ENCODE measurements at places on chromosomes 3 and 15.

- no peak for DNase-seq
Measured at GRCh38 chr15:66290518-66290917, 2.9 kb upstream of the DIS3L start.

DNA sequence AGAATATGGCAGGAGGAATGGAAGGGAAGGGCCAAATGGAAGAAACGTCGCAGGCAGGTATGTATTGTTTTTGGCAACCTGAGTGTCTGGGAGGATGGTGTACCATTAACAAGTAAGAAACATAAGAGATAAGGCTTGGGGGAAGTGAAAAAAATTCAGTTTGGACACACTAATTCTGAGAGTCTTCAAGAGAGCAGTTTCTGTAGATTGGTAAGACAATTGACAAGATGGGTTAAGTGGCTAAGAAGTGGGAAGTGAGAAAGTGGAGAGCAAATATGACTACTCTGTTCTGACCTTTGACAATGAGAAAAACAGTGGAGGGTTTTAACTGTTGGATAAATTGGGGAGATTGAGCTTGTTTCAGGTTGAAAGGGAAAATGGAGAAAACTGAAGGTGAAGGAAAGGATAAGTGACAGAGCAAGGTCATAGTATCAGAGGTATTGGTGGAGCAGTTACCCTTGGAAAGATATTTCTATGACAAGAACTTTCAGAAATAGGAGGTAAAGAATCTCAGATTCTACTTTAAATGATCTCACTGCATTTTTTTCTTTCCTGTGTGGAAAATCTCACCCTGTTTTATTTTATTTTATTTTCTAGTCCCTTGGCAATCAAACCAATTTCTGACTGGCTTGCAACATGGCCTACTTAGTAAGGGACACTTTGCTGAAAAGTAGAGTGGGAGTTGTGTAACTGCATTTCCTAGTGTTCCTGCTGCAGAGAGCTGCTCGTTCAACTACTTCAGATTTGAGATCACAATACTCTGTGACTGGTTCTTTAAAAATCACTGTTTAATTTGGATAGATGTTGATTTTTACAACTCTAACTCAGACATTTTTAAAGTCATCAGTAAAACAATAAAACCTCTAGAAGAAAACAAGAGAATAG, 23.1 kb upstream of the GABPB1 start:
- no peak for DNase-seq

DNA sequence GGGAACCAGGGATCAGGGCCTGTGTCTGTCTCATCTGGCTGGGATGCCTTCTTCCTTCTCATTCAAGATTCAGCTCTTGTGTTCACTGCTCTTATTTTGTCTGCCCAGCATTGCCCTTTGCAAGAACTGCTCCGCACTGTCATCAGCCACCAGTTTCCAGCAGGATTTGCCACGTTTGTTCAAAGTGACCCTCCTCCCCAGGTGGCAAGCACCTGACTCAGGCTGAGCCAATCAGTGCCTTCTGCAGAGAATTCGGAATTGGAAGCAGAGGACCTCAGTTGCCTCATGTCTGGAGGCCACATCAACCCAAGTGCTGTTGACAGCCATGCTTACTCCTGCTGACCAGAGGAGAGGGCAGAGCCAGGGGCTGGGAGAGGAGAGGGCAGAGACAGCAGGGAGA, 124.5 kb downstream of the SMAD6 start:
- DNase-seq, result no peak

DNA sequence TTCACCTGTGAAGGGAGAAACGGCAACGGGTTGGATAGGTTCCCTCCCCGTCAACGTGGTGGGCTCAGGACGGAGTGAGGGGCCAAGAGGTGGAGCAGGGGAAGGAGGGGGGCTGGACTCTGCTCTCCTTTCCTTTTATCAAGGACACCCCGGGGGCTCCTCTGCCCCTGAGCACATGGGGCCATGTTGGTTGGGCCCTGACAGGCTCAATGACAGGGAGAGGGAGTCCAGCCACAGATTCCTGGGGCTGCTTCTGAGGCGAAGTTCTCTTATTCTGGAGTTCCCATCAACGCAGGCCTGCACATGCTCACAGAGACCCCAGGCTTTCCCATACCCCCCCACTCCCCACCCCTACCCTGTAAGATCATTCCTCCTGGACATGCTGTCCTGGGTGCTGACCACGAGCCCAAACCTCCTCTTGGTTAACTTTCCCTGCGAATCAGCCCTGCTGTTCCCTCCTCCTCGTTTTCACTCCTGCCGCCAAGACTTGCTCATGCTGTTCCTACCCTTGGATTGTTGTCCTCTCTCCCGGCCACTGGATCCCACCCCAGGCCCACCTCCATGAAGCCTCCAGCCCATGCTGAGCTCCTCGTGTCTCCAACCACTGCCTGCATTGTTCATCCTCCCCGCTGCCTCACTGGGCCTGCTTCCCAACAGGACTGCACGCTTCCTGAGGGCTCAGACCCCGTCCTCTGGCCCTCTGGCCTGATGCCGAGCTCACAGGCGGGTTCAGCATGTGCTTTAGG, 61.2 kb downstream of the SENP2 start:
- no peak for DNase-seq

GRCh38 chr3:132926098-132926497, 112.1 kb upstream of the TMEM108 start:
- no peak for DNase-seq

DNA sequence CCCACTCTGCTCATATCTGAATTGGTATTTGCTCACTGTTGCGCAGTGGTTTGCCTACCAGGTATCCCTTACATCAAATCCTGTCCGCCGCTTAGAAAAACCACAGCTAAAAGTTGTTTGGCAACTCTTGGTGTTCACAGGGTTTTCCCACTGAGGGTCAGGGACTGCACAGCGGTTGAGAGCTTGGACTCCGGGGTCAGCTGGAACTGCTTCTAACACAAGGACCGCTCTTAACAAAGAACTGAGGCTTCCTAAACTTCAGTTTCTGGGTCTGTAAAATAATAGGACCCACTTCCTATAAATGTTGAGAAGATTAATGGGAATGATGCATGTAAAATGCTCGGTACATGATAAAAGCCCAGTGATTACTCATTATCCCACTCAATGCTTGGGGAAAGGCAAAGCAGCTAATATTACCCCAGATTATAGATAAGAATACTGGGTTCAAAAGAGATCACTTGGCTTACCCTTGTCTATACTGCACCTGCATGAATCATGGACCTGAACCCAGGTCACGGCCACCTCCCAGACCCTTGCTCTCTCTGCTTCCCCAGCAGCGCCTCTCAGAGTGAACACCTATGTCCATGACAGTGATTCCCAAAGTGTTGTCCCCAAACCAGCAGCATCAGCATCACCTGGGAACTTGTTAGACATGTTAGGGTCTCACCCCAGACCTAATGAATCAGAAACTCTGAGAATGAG, 36.1 kb downstream of the LIPC start:
- no peak for DNase-seq

GRCh38 chr15:53251996-53252395, 461.9 kb upstream of the ONECUT1 start:
- DNase-seq, result no peak

GRCh38 chr15:67458331-67459029, 62.5 kb upstream of the C15orf61 start:
- no peak for DNase-seq

DNA sequence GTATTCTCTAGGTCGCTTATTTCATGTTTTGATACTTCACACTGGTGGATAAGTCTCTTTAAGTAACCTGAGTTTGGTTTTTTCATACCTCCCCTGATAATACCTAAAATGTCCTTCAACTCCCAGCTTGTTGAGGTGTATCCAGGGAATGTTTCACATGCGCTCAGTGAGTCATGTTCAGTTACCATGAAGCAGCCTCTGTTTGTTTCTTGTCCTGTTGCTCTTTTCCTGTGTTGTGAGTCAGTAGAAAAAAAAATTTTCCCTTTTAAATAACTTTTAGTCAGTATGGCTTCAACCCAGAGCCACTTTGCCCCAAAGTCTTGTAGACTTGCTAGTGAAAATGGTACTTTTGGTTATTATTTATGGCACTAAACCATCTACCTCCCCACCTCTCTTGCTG, 278.4 kb upstream of the ZPLD1 start:
- no peak for DNase-seq

GRCh38 chr3:87973906-87974305, 84.9 kb downstream of the CGGBP1 start:
- DNase-seq, result no peak

DNA sequence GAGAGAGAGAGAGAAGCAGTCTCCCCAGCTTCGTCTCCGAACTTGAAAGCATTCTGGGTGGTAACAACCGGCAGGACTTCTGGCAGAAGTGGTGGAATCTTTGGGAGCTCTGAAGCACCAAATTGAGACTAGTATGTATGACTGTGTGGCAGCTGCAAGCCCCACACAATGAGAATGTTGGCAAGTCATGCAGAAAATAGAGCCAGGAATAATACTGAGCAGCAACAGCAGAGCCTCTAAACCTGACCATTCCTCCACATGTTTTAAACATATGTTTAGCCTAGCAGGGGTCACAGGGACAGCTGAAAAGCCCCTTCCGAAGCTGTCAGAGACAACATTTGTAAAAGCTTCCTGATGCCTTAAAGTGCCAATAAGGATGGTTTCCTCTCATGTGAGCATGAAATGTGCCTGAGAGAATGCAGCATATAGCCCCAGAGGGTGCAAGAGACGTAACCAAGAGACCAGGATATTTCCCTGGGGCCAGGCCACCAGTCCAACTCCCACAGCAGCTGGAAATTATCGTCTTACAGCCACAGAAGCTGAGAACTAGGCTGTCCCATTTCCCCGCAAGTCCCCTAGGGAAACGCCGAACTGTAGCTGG, 178.6 kb upstream of the CCDC54 start:
- DNase-seq, result no peak

- DNase-seq, result no peak
Measured at GRCh38 chr3:71934520-71935270, 149.7 kb upstream of the PROK2 start.

DNA sequence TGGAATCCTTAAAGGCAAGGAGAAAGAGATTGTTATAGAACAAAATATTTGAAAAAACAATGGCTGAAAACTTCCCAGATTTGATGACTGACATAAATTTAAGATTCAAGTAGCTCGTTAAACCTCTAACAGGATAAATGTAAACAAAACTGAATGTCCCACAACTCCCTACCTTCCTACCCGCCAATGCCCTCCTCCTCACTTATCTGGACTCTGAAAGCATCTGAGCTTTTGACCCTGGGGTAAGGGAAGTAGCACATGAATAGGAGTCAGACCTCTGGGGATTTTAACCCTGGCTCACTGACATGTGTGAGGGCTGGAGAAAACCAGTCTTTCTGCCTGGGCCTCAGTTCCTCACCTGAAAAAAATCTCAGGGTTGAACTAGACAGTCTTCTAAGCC, 26.9 kb downstream of the CYP19A1 start:
- no peak for DNase-seq

- DNase-seq, result peak; percentile 78
Measured at GRCh38 chr15:66923438-66923881, 141.9 kb upstream of the SMAD3 start.

DNA sequence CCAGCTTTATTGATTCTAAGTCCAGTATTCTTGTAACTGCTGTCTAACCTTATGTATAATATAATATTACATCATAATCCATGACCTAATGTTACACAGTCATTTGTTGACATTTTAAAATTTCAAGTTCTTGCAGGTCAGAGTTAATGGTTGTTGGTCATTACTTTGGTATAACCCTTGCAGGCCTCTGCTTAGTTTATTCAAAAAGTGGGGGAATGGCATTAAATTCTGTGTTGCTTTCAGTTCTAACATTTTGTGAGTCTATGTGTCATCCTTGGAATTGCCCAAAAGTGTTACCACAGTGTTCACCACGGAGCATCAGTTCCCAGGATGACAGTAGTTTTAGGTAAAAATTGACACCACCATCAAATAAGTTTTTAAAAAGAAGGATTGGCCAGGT, 174.8 kb upstream of the BCL6 start:
- no peak for DNase-seq

GRCh38 chr3:166688665-166689064, 691.4 kb downstream of the ZBBX start:
- no peak for DNase-seq

- no peak for DNase-seq
Measured at GRCh38 chr3:56833022-56833421, 31.3 kb upstream of the ARHGEF3 start.

DNA sequence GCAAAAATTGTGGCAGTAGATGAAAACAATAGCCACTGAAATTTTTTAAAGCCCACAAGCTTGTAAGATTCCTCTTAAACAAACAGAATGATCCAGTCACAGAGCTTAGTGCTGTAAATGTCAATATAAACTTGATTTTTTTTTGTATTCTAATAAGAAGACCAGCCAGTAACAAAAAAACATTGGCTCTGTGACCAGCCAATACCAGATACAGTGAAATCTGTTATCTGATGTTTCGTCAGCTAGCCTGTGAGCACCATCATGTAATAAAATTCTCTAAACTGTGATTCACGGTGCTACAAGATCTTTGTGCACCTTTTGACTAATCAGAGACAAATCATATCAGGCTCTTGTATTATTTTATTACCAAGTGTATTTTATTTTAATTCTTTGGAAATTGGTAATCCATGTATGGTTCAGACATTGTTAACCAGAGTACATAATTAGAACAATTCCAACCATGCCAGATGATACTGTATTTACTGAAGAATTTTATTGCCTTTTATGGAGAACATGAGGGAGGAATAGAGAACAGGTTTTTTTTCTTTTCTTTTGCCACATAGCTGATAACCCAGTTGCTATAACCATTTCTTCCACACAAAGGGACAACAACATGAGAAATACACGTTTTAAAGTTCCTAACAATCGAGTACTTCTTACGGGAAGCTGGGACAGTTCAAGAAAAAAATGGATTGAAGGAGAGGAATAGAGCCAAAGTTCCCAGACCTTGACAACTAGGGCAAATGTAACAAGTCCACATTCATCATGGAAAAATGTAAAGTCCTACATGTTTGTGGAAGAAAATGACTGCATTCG, 71.9 kb downstream of the FILIP1L start:
- no peak for DNase-seq

- peak; percentile 68 for DNase-seq
Measured at GRCh38 chr3:97719156-97719821, 45.3 kb upstream of the ARL6 start.

DNA sequence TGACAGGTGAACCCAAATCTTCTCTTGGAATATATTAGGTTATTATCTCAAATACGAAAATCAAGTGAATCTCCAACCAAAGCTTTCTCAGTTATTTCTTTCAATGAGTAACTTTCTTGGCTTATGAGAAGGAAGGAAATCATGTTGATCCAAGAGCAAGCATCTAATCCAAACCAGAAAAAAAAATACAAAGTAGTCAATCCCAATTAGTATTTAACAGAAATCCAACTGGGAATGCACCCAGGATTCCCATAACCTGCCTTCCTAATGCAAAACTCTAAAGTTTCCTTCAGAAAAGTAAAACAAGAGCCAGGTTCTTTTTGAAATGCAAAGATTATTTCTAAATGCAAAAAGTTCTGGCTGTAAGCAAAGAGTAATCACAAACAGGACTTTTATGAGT, 289.3 kb downstream of the SHOX2 start:
- DNase-seq, result no peak

GRCh38 chr3:55719508-55719907, 232.4 kb upstream of the WNT5A start:
- no peak for DNase-seq

DNA sequence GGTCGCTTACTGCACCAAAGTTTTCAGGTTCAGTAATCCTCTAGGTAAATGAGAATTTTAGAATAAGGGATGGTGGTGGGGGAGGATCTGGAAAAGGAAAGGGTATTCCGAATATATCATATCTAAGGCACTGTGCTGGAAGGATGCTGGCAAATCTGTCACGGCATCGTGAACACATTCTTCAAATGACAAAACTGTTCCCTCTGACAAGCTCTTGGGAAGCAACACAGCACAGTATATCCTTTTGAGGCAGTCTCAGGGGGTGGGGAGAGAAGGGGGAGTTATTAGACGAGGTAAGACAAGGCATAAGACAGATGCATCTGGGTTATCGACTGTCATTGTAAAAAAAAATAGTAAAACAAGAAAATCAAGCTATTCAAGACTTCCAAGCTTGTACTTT, 289.6 kb upstream of the LRRN1 start:
- DNase-seq, result no peak
